ENCODE measurements at places on chromosomes 16 and 17.

DNA sequence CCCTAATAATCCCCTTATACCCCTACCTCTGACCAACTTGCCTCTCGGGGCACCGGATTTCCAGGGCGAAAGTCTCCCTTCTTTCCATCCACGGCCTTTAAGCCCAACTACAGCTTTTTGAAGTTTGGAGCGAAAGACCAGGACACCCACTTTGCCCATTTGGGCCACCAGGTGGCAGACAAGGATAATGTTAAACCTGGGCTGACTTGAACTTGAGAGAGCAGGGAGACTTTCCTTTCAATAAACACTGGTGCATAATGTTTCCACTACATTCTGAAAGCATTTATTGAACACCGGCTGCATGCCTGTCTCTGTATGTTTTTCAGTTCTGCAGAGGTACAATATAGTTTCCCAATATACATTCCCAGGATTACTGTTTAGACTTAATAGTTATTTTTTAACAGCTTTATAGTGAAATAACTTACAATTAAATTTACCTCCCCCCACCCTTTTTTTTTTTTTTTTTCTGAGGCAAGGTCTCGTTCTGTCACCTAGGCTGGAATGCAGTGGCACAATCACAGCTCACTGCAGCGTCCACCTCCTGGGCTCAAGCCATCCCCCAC lies 6.9 kb upstream of the CES3 start:
- peak; percentile 68 for DNase-seq

GRCh38 chr16:72936408-72936807 lies 111.5 kb downstream of the ZFHX3 start:
- no peak for DNase-seq

GRCh38 chr17:15404106-15405057 lies 63.0 kb upstream of the TEKT3 start:
- DNase-seq = no peak

GRCh38 chr17:37318931-37319594 lies 56.7 kb upstream of the C17orf78 start:
- no peak for DNase-seq

DNA sequence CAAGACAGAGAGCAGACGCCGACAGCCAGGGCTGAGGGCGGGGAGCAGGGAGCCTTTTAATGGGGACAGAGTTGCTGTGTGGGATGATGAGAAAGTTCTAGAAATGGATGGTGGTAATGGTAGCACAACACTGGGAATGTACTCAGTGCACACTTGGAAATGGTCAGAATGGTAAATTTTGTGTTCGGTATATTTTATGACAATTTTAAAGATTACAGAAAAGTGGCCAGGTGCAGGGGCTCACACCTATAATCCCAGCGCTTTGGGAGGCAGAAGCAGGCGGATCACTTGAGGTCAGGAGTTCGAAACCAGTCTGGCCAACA lies 243.2 kb upstream of the CIBAR2 start:
- DNase-seq = no peak

GRCh38 chr17:64788286-64789060 lies 126.4 kb upstream of the SMURF2 start:
- no peak for DNase-seq

- DNase-seq = no peak
These were observed 441 bp downstream of the VASN start for GRCh38 chr16:4372001-4372577.

DNA sequence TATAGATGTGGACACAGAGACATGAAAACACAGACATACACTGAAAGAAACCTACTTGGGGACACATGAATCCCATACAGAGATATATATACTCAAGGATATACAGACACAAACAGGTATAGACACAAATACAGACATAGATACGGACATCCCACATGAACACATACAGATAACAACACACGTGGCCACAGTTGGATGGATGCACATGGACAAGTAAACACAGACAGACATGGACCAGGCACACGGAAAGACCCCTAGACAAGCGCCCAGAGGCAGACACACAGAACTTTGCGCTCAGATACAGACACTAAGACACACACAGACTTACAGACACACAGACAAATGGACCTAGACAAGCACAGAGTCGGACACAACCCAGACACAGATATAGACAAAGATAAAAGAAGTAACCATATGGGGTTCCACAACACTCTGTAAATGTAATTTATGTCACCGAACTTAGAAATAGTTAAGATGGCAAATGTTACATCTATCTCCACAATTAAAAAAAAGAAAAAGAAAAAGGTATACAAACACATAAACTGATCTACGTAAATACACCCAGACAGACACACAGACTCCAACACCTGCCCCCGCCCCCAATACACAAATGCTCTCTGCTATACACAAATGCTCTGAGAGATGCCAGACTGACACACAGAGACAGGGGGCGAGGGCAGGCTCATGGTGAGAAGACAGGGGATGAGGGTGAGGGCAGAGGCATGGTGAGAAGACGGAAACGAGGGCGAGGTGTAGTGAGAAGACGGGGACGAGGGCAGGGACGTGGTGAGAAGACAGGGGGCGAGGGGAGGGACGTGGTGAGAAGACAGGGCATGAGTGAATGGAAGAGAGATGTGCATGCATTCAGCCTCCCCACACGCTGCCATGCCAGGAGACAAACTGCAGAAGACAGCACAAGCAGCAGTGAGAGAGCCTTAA lies 118.3 kb downstream of the SMG6 start:
- DNase-seq = no peak

DNA sequence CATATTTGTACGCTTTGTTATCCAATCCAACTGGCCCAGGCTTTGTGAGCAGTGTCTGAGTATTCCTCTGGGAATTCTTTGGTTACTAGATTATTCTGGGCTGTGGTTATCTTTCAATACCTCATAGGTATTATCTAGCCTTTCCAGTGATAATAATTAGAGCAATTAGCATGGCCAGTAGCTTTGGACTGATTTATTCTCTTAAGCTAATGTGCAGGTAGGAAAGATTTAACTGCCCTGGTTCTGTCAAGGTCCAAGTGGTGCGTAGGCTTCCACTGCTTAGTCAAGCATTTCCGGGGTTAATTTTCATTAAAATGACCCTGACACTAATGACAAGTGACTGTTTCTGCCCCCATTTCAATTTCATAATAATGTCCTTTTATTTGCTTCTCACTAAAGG lies 54.2 kb upstream of the PMFBP1 start:
- no peak for DNase-seq

GRCh38 chr16:19184823-19185509 lies 16.9 kb downstream of the SYT17 start:
- no peak for DNase-seq

- DNase-seq = peak; percentile 52
These were observed 34.7 kb downstream of the MYO15A start for GRCh38 chr17:18143044-18143936.

GRCh38 chr17:70865993-70866804 lies 696.9 kb downstream of the KCNJ2 start:
- no peak for DNase-seq

- DNase-seq = peak; percentile 29
These were observed 47.2 kb downstream of the HOXB1 start for GRCh38 chr17:48483471-48484131.

- peak; percentile 7 for DNase-seq
These were observed 198.0 kb upstream of the MPHOSPH6 start for GRCh38 chr16:82368041-82368440.

DNA sequence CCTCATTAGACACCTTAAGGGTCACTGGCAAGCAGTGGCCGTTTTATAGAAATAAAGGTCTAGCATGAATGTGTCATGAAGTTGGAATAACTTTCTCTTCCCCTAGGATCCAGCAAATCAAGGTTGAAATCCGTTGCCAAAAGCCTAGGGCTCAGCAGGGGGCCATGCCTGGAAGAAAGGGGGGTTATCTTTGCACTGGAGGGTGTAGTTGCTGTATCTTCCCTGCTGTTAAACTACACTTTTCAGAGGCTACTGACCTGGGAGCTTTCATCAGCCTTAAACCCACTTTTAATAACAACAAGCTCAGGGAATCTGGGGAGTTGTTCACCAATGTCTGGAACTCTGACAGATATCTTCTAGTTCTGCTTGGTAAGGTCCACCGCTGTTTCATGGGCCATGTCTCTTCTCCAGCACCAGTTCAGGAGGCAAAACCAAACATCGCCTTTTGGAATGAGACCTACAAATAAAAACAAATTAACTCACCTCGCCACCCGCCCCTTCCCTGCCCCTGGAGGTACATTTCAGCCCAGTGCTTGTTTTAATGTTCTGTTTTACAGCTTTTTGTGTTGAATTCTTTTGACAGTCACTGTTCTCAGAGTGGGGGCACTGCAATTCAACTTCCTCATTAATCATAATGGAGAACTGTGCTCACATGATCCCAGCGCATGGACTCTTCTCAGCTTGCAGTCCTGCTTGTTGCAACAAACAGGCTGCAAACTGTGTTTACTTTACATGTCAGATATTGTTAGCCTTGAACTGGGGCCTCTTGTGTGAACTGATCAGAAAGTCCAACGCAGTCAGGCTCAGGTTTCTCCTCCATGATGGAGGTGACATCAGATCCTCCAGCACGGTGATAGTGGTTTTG lies 508.7 kb downstream of the KCNJ2 start:
- no peak for DNase-seq

DNA sequence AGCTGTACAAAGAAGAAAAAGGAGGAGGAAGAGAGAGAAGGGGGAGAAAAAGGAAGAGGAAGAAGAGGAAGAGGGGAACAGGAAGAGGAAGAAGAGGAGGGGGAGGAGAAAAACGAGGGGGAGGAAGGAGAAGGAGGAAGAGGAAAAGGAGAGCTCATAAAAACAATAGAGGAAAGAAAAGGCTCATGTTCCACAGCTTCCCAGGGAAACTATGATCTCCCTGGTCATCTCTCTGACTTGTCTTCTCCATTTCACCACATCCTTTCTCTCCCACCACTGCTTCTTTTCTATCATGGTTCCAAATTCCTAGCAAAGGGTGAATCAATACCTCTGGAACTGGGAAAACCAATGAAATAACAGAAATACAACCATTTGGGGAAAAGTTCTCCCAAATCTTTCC lies 254.1 kb upstream of the ERCC4 start:
- no peak for DNase-seq

DNA sequence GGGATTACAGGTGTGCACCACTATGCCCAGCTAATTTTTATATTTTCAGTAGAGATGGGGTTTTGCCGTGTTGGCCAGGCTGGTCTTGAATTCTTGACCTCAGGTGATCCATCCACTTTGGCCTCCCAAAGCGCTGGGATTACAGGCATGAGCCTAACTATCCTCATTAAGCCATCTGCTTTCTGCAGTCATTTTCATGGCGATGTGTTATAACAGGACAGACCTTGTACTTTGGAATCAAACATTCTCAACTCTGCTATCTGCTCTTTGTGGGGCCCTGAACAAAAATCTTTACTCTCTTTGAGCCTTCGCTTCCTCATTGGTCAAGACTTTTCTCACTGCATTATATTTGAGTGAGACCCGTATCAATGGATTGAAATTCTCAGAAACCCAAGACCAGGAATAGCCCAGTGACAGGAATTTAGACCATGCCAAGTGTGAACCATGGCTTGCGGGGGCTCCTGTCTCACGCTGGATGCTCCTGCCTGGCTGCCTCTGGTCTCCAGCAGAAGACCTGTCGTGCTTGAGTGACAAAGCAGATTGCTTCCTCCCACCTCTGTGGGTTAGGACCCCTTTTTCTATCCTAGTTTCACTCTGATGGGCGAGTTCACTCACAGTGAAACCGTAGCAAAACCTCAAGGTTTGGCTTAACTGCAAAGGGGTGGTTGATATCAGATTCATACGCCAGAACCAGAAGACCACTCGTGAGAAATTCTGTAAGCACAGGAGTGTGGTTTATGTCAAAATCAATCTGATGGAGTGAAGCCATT lies 519.1 kb downstream of the MAF start:
- DNase-seq = no peak

- peak; percentile 81 for DNase-seq
These were observed at the start of gene IRX5 for GRCh38 chr16:54930005-54930868. IRX5 (plus strand) TSS chr16:54930865; CDS start chr16:54931199, 334 bp downstream.

DNA sequence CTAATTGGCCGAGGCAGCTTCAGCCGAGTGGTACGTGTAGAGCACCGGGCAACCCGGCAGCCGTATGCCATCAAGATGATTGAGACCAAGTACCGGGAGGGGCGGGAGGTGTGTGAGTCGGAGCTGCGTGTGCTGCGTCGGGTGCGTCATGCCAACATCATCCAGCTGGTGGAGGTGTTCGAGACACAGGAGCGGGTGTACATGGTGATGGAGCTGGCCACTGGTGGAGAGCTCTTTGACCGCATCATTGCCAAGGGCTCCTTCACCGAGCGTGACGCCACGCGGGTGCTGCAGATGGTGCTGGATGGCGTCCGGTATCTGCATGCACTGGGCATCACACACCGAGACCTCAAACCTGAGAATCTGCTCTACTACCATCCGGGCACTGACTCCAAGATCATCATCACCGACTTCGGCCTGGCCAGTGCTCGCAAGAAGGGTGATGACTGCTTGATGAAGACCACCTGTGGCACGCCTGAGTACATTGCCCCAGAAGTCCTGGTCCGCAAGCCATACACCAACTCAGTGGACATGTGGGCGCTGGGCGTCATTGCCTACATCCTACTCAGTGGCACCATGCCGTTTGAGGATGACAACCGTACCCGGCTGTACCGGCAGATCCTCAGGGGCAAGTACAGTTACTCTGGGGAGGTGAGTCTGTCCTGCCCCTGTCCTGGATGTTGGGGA lies 16.1 kb downstream of the PSKH1 start:
- DNase-seq = no peak

DNA sequence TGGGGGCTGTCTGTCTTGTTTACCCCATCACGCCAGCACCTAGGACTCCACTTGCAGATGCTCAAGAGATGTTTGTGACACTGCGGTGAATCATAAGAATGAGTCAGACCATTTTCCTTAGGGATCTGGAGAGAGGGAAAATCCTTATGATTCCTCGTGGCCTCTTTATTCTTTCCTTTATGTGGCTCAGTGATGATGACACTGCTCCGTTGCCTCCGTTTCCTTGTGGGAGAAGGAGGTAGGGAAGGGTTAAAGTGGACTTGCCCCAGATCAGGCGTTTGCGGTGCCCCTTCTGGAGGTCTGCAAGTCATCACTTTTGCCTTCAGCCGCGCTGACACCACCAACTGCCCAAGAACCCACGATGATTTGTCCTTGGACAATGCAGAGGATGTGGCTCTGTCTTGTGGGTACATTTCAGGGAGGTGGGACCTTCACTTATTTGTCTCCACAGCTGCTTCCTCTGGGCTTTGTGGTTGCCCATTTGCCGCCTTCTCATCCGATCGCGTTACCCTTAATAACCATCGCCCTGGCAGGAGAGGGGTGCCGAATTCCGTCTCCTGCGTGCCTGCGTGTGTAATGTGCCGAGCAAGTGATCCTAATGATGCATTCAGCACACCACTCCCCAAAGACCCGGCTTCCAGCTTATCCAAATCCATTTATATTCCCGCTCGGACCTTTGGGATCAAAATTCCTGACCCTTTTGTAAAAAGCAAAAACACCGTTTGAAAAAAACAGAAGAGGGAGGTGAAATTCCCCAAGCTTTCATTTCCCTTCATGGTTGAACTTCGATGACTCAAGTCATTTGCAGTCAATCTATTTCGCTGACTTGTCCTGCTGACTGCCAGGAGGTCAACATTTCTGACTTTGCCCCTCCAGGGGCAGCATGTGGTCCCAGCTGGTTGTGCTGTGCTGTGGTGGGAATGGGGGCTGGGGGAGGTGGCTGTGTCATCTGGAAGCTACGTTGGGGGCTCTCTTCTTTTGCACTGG lies 87.2 kb upstream of the IRX3 start:
- no peak for DNase-seq

- no peak for DNase-seq
These were observed 34.7 kb downstream of the CDRT15 start for GRCh38 chr17:14201988-14202380.

GRCh38 chr17:59964482-59965328 lies at the start of gene RNFT1:
RNFT1 (minus strand) TSS chr17:59964740; CDS start chr17:59964663, 77 bp downstream.
- peak; percentile 62 for DNase-seq

- DNase-seq = no peak
These were observed 195.6 kb downstream of the RGS9 start for GRCh38 chr17:65332779-65333178.

- DNase-seq = peak; percentile 64
These were observed 8.0 kb downstream of the BRD7 start for GRCh38 chr16:50360779-50361178.

All from NCI-H1694 (cell line).